ENCODE measurements at places on chromosomes 12 and 14. TPM values are rescaled to one million over a fixed set of nuclear protein-coding genes. Genes with fewer than 3 reads are reported as not detected.

GRCh38 chr12:29116414-29116813 is 32.7 kb upstream of the FAR2 start:
- H3K36me3 ChIP-seq, result no peaks in the 10 kb centered on the region
- H3K27ac ChIP-seq, result no peak overlapping the region
- no peaks in the 10 kb centered on the region for H3K27me3 ChIP-seq
- DNase-seq, result no peak
- H3K4me3 ChIP-seq, result no peak overlapping the region

DNA sequence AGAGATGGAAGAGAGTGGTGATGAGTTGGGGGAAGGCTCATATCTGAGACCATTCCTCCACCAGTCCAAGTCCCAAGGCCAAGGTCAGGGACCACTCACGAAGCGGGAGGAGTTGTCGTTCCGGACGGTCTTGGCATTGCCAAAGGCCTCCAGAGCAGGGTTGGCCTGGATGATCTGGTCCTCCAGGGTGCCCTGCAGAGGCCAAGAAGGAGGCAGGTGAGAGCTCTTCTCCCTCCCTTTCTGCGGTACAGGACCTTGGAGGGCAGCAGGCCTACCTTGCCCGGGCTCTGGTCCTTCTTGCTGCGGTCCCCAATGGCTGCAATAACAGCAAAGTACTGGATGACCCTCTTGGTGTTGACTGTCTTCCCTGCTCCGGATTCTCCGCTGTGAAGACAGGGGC is 4.0 kb downstream of the MYH7 start:
- no peak overlapping the region for H3K27ac ChIP-seq
- no peaks in the 10 kb centered on the region for H3K27me3 ChIP-seq
- DNase-seq, result no peak
- H3K4me3 ChIP-seq, result no peak overlapping the region

- H3K27me3 ChIP-seq, result no peaks in the 10 kb centered on the region
- no peak overlapping the region for H3K27ac ChIP-seq
- H3K4me1 ChIP-seq, result peaks cover 3% of the 10 kb centered on the region
- H3K36me3 ChIP-seq, result no peaks in the 10 kb centered on the region
Measured at GRCh38 chr12:113214895-113215400, 6.3 kb upstream of the TPCN1 start.

The KRT73 gene
- total RNA-seq, result 0.16 TPM

The KCNJ8 gene
- total RNA-seq, result 2.0 TPM
